Stimulated activated CD8-positive, alpha-beta memory T cell treated with anti-CD3 and anti-CD28 coated beads, Interleukin-7, amount 100 ng/mL, for 1 hour (primary cell): ENCODE measurements at places on chromosomes 4 and X.

DNA sequence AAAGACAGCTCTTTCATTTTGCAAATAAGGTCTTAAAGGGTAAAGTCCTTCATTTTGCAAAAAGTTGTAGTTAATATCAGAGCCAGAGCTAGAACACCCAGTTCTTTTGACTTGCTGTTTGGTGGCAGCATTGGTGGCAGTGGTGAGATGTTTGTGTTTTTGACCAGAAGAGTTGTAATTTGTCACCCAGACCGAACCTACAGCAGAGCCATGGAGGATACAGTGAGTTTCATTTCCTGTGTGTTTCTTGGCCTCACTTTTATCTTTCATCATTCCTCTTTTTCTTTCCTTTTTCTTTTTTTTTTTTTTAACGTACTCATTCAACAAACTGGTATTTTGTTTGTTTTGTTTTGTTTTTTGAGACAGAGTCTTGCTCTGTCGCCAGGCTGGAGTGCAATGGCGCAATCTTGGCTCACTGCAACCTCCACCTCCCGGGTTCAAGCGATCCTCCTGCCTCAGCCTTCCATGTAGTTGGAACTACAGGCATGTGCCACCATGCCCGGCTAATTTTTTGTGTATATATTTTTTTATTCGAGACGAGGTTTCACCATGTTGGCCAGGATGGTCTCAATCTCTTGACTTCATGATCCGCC lies 116.4 kb downstream of the AFF1 start:
- no peak for DNase-seq

GRCh38 chr4:147901388-147901787 lies 169.5 kb downstream of the ARHGAP10 start:
- DNase-seq, result no peak

DNA sequence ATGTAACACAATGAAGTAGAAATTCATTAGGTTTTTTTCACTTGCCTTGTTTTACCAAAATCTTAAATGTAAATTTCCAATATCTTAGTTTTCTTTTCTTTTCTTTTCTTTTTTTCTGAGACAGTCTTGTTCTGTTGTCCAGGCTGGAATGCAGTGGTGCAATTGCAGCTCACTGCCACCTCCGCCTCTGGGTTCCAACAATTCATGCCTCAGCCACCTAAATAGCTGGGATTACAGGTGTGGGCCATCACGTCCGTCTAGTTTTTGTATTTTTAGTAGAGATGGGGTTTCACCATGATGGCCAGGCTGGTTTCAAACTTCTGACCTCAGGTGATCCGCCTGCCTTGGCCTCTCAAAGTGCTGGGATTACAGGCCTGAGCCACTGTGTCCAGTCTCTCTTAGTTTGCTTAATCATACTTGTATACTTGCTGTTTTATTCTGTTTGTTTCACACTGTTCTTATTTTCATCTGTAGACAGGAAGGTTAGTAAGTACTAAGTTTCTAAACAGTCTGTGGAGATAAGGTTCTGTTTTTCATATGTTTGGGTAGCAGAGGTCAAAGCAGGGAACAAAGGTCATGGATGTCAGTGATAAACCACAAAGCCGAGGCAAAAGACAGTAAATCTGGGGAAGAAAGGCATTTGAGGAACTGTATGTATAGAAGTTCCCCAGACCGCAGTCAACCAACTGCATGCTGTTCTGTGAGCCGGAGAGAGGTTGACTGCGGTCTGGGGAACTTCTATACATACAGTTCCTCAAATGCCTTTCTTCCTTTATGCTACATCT lies 129.1 kb downstream of the CBR4 start:
- DNase-seq, result no peak

DNA sequence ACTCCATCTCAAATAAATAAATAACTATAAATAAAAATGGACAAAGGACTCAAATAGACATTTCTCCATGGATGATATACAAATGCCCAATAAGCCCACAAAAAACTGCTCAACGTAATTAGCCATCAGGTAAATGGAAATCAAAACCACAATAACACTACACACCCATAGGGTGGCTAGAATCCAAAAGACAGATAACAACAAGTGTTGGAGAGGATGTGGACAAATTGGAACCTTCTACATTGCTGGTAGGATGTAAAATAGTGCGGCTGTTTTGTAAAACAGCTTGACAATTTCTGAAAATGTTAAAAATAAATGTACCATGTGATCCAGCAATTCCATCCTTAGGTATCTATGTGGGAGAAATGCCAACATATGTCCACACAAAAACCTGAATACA lies 52.1 kb downstream of the ZNF157 start:
- DNase-seq, result no peak

- DNase-seq, result no peak
These were observed 17.0 kb upstream of the TMEM154 start for GRCh38 chr4:152696764-152697261.

DNA sequence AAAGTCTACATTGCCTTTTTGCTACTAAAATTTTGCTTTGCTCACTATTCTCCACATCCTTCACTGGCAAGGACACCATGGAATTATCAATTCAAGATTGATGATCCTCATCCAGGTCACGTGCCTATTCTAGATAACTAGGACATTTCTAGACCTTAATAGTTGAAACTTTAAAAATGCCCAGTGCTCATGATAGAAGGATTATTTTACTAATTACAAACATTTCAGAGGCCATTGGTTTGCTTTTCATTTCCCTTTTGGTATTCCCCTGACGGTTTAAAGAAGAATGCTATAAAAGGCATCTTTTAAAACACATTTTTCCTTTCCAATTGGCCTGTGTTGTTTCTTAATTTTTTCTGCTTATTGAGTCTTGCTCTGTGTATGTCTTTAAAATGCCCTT lies 249.4 kb downstream of the NDST4 start:
- no peak for DNase-seq

GRCh38 chrX:97057349-97057909 lies 173.7 kb downstream of the RPA4 start:
- no peak for DNase-seq

DNA sequence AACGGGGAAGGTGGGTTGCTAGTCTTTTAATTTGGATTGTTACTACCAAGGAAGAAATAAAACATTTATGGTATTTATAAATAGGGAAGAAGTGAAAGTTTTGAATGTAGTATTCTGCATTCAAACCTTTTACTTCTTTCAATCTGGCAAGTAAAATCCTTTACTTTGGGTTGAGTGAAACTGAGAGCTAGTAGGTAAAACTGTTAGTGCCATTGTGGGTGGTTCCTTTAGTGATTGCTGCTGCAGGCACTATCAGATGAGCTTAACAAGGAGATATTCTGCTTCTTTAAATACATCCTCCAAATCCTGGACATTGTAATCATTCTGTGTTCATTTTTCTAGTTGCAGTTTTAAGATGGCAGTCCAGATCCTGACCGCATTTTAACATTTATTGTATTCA lies 650.9 kb upstream of the PCDH10 start:
- DNase-seq, result no peak

- DNase-seq, result no peak
These were observed 28.3 kb upstream of the MAGEC2 start for GRCh38 chrX:142233400-142233799.

- no peak for DNase-seq
These were observed 240.4 kb upstream of the BMP3 start for GRCh38 chr4:80790152-80790551.

DNA sequence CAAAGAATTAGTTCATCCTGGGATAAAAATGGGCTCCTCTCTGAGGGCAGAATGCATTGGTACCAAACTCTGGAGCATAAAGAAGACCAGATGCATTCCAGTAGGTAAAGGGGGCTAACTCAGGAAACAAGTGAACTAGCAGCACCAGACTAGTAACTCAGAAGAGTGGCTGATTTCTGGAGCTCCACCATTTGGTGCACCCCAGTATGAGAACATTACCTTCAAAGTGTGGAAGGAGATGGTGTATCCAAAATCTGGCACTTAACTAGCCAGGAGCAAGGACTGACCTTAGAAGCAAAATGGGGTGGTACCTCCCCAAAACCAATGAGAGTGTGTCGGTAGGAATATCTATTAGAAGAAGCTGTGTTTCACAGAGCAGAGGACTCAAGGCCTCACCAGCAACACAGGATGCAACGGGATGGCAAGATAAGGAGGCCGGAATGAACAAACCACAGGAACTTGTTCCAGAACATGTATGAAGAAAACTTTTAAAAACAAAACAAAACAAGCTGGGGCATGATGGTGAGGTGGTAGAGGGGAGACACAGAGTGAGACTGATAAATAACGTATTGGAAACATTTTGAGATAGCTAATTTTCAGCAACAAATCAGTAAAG lies 142.3 kb downstream of the INPP4B start:
- no peak for DNase-seq
